ENCODE measurements at places on chromosomes 4 and X. TPM values are rescaled to one million over a fixed set of nuclear protein-coding genes. Genes with fewer than 3 reads are reported as not detected.

The CFAP99 gene
- not detected for total RNA-seq

The F9 gene
- total RNA-seq = 0.46 TPM

The NAP1L3 gene
- total RNA-seq = not detected

The HTR2C gene
- total RNA-seq = not detected

The IGSF1 gene
- total RNA-seq = 0.56 TPM

The MXRA5 gene
- 0.26 TPM for total RNA-seq

The SASH3 gene
- 2.2 TPM for total RNA-seq

The CXCL3 gene
- total RNA-seq = not detected

The SPATA18 gene
- total RNA-seq = 1.5 TPM

The PAGE2 gene
- total RNA-seq = not detected

The UNC5C gene
- 0.07 TPM for total RNA-seq

The CT45A2 gene
- total RNA-seq = not detected

The SLC25A14 gene
- total RNA-seq = 4.2 TPM

The TLR2 gene
- total RNA-seq = 2.7 TPM

The RIPPLY1 gene
- not detected for total RNA-seq

The RPS6KA3 gene
- 66.4 TPM for total RNA-seq

The OGT gene
- 65.4 TPM for total RNA-seq

The CLTRN gene
- total RNA-seq = not detected

Data from gastrocnemius medialis (tissue), 4 donors.